DMS79 treated with DMSO at 0.1 percent for 48 hours (cell line): ENCODE measurements at places on chromosomes 1 and 21.

DNA sequence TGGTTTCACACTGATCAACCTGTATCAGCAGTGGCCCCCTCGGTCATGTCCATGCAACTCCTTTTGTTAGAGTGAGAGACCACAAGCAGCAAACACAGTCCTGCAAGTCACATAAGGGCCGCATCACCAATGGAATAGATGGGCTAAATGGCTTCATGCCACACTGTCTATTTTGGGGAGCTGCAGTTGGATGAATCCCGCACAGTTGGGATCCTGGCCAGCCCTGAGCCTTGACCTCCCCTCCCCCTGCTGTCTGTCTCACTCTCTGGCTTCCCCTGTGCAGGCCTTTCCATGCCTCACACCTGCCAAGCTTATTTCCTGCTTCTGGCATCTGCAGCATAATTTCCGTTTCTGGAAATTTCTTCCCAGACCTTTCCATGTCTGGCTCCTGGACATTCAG lies 57.0 kb downstream of the CNIH3 start:
- DNase-seq = no peak

DNA sequence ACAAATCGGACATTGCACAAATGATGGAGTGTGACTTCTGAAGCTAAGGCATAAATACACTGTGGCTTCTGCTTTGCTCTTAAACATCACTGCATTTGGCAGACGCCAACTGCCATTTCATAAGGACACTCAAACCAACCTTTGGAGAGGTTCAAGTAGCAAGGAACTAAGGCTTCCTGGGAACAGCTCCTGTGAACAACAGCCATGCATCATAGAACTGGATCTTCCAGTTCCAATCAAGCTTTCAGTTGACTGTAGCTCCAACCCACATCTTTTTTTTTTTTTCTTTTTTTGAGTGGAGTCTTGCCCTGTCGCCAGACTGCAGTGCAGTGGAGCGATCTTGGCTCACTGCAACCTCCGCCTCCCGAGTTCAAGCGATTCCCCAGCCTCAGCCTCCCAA lies 10.7 kb upstream of the HUNK start:
- peak; percentile 96 for DNase-seq

- DNase-seq = no peak
These were observed 8.6 kb downstream of the LAMC2 start for GRCh38 chr1:183194527-183195141.

DNA sequence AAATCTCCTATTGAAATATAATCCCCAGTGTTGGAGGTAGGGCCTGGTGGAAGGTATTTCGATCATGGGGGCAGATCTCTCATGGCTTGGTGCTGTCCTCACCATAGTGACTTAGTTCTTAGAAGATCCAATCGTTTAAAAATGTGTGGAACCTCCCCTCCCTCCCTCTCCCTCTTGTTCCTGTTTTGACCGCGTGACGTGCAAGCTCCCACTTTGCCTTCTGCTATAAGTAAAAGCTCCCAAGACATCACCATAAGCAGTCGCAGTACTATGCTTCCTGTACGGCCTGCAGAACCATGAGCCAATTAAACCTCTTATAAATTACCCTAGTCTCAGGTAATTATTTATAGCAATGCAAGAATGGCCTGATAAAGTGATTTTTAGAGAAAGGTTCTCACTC lies 10.9 kb upstream of the RGS2 start:
- DNase-seq = no peak

- no peak for DNase-seq
These were observed 561.1 kb upstream of the ZRANB2 start for GRCh38 chr1:71641903-71642302.

GRCh38 chr1:74771913-74772515 lies 39.1 kb downstream of the TYW3 start:
- peak; percentile 74 for DNase-seq

- DNase-seq = no peak
These were observed 10.1 kb upstream of the LRRC71 start for GRCh38 chr1:156910309-156910782.
